ENCODE measurements at places on chromosomes 16 and 17.

GRCh38 chr17:1413281-1413791, 13.3 kb upstream of the YWHAE start:
- DNase-seq = peak; percentile 0

DNA sequence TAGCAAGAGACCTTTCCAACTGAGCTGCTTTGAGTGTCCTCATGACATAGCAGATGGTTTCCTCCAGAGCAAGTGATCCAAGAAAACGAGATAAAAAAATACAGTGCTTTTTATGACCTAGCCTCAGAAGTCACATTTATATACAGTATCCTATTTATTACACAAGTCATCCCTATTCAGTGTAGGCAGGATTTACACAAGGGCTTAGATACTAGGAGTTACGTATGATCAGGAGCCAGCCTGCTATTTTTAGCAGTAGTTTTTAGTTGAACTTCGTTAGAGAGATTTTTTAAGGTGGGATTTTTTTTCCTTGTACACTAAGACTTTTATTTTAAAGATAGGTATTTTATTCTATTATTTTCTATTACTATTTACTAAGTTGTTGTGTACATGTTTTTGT, 58.4 kb downstream of the PHKB start:
- DNase-seq = no peak

DNA sequence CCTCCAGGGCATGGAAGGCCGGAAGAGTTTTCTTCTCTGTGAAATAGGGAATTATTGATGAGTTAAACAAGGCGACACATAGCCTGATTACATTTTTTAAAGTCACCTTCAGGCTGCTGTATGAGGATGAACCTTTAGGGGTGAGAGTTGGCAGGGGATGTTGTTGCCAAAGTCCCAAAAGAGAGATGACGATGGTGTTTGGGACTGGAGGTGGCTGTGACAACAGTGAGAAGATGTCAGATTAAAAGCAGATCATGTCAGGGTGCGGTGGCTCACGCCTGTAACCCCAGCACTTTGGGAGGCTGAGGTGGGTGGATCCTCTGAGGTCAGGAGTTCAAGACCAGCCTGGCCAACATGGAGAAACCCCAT, 16.8 kb upstream of the ASGR2 start:
- no peak for DNase-seq

DNA sequence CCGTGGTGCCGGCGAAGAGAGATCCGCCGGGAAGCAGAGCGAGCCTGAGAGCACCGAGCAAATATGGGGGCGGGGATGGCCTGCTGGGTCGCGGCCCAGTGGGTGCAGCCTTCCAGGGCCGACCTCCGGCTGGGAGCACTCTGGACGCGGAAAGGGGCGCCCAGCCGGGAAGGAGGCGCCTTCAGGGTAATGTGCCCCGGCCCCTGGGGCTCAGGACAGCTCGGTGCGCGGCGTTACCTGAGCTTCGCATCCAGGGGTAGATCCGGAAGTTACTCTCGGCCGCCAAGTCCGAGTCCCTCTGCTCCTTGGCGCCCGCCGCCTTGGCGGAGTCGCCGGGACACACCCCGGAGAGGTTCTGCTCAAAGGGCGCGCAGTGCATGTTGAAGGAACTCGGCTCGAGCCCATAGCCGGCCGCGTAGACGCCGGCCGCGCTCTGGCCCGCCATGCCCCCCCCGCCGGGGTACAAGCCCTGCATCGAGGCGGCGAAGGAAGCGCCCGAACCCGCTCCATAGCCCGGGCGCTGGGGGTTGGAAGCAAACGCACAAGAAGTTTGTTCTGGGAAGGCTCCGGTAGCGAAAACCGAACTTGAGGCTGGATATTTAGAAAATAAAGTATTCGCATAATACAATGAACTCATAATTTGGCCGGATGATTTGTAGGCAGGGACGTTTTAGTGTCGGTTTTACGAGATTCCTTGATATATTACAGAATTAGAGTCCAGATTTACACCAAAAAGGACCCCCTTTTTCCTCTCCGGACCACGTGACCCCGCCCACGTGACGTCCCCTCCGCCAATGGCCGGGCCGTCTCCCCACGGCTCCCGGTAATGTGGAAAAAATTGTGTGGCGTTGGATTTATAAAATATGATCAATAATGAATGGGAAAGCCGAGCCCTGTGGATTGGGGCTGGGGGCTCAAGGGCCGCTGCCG, at the start of gene HOXB7:
TSS of gene HOXB7 (minus strand) at position 736 of the 930 bp plus-strand sequence. CDS start at position 637, 99 bp downstream.
- DNase-seq = peak; percentile 82

- no peak for DNase-seq
Observed at GRCh38 chr17:29136998-29137730, 43.0 kb downstream of the MYO18A start.

GRCh38 chr16:87703835-87704375, 61.9 kb downstream of the KLHDC4 start:
- DNase-seq = no peak
